ENCODE measurements at places on chromosomes 11 and 22. TPM values are rescaled to one million over a fixed set of nuclear protein-coding genes. Genes with fewer than 3 reads are reported as not detected.

The INSC gene
- polyA plus RNA-seq = 1.4 TPM

The NAALAD2 gene
- 0.10 TPM for polyA plus RNA-seq

DNA sequence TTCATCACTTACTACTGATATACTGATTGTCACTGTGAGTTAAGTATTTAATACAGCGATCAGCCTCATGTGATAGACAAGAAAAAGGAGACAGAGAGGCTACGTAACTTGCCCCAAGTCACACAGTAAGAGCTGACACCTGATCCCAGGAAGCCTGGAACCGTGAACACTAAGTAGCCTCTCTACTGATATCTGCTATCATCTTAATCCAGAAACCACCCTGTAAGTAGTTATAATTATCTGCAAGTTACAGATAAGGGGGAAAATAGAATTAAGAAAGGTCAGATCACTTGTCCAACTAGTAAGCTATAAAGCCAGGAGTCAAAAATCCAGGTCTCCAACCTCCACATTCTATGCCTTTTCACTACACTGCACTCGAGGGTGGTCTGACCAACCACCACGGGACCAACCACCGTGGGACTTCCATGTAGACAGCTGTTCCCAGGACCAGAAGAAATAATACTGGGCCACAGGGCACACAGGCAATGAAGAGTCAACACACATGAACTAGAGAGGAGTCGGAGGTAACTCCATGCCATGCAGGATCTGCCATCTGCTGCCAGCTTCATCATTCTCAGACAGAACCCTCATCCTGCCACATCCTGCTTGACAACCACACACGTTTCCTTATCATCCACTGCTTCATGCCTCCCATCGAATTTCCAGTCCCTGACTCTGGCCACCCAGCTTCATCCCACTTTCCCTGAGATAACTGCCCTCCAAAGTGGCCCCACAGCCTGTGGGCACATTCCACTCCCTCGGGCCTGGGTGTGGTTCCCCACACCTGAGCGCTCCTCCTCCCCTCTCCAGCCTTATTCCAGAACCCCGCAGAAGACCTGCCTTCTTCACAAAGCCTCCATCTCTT is 58.6 kb downstream of the MICAL3 start:
- no peak overlapping the region for H3K4me3 ChIP-seq
- H3K27me3 ChIP-seq = peaks cover 3% of the 10 kb centered on the region
- no peak for DNase-seq
- H3K27ac ChIP-seq = no peak overlapping the region
- H3K36me3 ChIP-seq = no peaks in the 10 kb centered on the region

- no peak overlapping the region for H3K27ac ChIP-seq
- peaks cover 2% of the 10 kb centered on the region for H3K27me3 ChIP-seq
- H3K36me3 ChIP-seq = peaks cover 22% of the 10 kb centered on the region
- no peak for DNase-seq
- peaks cover 10% of the 10 kb centered on the region for H3K4me1 ChIP-seq
- no peak overlapping the region for H3K4me3 ChIP-seq
These were observed 37.3 kb upstream of the TECTA start for GRCh38 chr11:121063728-121064127.

DNA sequence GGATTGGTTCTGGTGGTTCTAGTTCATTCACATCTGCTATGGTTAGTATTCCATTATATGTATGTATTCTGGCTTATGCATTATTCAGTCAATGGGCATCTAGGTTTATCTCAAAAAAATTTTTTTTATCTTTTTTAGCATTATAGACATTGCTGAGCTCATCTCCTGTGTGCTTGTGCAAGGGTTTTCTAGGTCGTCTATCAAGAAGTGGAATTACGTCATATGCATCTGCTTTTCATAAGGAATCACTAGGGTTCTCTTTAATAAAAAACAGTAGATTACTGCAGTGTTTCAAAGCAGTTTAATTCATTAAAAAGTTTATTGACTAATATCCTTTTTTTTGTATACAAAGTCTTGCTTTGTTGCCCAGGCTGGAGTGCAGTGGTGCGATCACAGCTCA is 21.3 kb downstream of the TBC1D22A start:
- H3K36me3 ChIP-seq = no peaks in the 10 kb centered on the region
- no peak for DNase-seq
- H3K27me3 ChIP-seq = no peaks in the 10 kb centered on the region
- H3K27ac ChIP-seq = no peak overlapping the region
- H3K4me1 ChIP-seq = peaks cover 34% of the 10 kb centered on the region

DNA sequence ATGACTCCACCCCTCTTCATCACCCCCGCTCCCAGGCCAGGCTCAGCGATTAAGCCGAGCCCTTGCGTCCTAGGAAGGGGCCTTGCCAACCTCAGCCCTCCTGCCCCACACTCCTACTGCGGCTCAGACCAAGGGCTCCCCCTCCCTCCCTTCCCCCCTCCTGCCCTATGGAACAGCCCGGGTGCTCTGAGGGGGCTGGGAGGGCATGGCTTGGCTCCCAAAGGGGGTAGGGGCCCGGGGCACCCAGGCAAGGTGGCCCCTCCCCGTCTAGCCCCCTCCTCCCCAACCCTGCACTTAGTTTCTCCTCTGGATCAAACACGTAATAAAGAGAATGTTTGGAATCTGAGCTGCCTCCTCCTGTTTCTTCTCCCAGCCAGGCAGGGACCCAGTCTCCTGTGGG is 6.3 kb downstream of the RCOR2 start:
- H3K4me1 ChIP-seq = peaks cover 7% of the 10 kb centered on the region
- DNase-seq = no peak
- no peaks in the 10 kb centered on the region for H3K36me3 ChIP-seq
- H3K27me3 ChIP-seq = peaks cover 3% of the 10 kb centered on the region
- H3K27ac ChIP-seq = no peak overlapping the region
- no peak overlapping the region for H3K4me3 ChIP-seq

- H3K27me3 ChIP-seq = peaks cover 16% of the 10 kb centered on the region
- no peak for DNase-seq
- no peak overlapping the region for H3K4me3 ChIP-seq
- no peaks in the 10 kb centered on the region for H3K4me1 ChIP-seq
- H3K36me3 ChIP-seq = no peaks in the 10 kb centered on the region
These were observed 251.9 kb downstream of the ST3GAL4 start for GRCh38 chr11:126607374-126607773.

GRCh38 chr11:33449798-33450197 is 192.6 kb downstream of the HIPK3 start:
- DNase-seq = no peak
- no peak overlapping the region for H3K27ac ChIP-seq
- no peak overlapping the region for H3K4me3 ChIP-seq
- H3K4me1 ChIP-seq = no peaks in the 10 kb centered on the region
- H3K36me3 ChIP-seq = no peaks in the 10 kb centered on the region
- peaks cover 7% of the 10 kb centered on the region for H3K27me3 ChIP-seq

The TTC28 gene
- 0.65 TPM for polyA plus RNA-seq

DNA sequence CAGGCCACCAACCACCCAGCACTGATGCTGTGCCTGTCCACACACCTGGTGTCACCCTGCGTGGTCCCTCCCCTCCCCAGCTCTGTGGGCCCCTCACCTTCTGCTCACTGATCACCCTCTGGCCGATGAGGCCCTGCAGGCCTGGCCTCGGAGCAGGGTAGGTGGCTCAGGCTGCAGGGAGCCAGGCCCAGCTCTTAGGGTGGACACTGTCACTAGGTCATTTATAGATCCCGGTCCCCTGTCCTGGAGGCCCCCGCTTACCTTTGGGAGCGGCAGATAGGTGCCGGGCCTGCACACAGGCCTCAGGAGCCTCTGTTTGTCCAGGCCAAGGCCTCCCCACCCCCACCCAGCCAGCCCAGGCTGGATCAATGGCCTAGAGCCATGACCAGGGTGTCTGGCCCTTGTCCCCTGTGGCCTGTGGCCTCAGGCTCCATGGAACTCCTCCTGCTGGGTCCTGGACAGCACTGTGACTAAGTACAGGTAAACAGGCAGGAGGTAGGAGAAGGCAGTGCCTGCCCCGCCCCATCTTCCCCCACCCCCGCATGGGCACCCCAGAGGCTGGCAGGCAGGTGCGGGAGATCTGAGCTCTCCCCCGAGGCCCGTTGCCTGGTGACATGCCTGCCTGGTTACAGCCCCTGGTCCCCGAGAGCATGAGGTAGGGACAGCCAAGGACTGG is at the start of gene TMPRSS6:
Gene TMPRSS6, minus strand, starts transcription at position 472 of the 676 bp plus-strand sequence. CDS start 6,296 bp downstream, outside the sequence.
- peaks cover 17% of the 10 kb centered on the region for H3K36me3 ChIP-seq
- no peak for DNase-seq
- no peaks in the 10 kb centered on the region for H3K27me3 ChIP-seq
- peaks cover 13% of the 10 kb centered on the region for H3K4me1 ChIP-seq
- no peak within 1 kb of the TSS for H3K4me3 ChIP-seq
- H3K27ac ChIP-seq = no peak within 1 kb of the TSS

GRCh38 chr11:123062892-123063825 is 1.2 kb upstream of the HSPA8 start:
- H3K4me3 ChIP-seq = peak overlapping the region; percentile 99
- H3K27ac ChIP-seq = peak overlapping the region; percentile 98
- H3K27me3 ChIP-seq = peaks cover 23% of the 10 kb centered on the region
- peaks cover 62% of the 10 kb centered on the region for H3K4me1 ChIP-seq
- H3K36me3 ChIP-seq = peaks cover 31% of the 10 kb centered on the region
